ENCODE measurements at places on chromosomes 1 and 21.

DNA sequence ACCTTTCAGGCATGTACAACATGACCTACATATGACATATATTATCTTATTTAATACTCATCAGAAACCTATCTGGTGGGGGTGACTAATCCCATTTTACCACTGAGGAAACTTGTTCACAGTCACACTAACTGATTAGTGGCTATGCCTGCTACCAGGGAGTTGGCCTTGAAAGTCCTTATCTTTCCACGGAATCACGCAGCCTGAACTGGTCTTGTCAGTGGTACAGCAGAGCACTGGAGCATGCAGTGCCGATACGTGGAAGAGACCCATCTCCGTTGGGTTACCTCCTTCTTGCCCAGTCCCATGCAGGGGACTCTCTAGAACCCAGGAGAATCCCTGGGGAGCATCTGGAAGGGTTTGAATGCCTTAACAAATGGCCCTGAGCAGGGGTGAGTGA is 8.2 kb downstream of the HSD3B1 start:
- no peak for DNase-seq

DNA sequence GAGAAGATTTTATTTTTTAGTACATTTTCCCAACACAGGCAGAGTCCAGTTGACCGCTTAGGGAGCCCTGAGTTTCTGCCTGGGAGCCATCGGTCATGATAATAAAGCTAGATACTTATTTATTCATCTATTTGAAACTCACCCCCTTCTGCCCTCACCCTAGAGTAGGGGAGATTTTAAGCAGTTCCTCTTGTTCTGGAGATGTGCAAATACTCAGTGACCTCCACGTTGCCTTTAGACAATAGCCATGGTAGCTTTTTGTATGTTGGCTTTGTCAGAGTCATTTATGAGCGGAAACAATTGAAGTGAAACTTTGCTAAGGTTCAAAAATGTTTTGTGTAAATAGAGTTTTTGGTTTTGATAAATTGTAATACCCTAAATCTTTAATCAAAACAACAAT is 45.7 kb upstream of the PLPPR4 start:
- no peak for DNase-seq

DNA sequence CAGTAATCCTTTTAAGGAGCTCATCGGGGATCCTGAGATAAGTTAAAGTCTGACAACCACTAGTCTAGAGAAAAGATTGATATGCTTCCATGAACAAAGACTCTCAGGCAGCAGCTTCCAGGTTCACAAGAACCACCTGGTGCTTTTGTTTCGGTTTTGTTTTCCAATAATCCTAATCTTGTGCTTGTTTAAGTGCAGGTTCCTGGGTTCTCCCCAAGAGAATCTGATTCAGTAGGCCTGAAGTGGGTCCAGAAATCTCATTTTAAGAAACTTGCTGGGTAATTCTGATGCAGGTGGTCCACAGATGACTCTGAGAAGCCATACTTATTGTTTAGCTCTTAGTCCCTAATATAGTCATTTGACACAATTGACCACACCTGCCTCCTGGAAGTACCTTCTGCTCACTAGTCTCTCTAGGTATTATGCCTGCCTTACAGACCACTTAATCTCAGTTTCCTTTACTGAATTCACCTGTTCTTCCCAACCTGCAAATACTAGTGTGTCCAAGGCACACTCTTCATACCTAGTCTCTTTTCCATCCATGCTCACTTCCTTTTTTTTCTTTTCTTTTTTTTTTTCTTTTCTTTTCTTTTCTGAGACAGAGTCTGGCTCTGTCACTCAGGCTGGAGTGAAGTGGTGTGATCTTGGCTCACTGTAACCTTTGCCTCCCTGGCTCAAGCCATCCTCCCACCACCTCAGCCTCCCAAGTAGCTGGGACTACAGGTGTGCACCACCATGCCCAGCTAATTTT is 20.5 kb upstream of the FRRS1 start:
- no peak for DNase-seq

GRCh38 chr1:151811181-151811580 is 6.0 kb upstream of the LINGO4 start:
- DNase-seq, result no peak
